Activated T-helper 1 cell treated with anti-CD3 and anti-CD28 coated beads, Interleukin-2, amount 50 U/mL, for 16 hours (primary cell): ENCODE measurements at places on chromosomes 2 and 18.

GRCh38 chr18:24497031-24497754 lies 36.8 kb downstream of the HRH4 start:
- DNase-seq = no peak

DNA sequence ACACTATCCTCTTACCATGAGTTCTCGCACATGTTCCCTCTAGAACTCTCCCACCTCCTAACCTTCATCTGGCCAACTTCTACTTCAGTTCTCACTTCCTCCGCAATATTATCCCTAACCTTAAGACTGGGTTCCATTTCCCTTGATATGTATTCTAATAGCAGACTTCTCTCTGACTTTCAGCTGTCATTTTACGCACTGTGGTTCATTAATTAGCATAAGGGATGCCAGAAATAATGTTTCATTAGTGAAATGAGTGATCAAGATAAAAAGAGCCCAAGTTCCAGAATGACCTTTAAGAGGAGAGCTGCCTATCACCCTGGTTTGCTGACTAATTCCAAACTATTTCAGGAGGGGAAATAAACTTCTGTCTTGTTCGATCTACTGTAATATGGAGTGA lies 108.6 kb upstream of the CCDC150 start:
- DNase-seq = no peak

DNA sequence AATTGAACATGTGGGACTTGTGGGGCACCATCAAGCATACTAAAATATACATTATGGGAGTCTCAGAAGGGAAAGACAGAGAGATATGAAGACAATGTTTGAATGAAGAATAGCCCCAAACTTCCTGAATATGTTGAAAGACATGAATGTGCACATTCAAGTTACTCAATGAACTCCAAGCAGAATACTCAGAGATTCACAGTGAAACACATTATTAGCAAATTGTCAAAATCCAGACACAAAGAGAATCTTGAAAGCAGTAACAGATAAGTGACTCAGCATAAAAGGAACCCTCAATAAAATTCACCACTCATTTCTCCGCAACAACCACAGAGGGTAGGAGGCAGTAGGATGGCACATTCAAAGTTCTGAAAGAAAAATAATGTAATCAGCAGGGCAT lies 8.8 kb downstream of the C2orf92 start:
- DNase-seq = no peak

DNA sequence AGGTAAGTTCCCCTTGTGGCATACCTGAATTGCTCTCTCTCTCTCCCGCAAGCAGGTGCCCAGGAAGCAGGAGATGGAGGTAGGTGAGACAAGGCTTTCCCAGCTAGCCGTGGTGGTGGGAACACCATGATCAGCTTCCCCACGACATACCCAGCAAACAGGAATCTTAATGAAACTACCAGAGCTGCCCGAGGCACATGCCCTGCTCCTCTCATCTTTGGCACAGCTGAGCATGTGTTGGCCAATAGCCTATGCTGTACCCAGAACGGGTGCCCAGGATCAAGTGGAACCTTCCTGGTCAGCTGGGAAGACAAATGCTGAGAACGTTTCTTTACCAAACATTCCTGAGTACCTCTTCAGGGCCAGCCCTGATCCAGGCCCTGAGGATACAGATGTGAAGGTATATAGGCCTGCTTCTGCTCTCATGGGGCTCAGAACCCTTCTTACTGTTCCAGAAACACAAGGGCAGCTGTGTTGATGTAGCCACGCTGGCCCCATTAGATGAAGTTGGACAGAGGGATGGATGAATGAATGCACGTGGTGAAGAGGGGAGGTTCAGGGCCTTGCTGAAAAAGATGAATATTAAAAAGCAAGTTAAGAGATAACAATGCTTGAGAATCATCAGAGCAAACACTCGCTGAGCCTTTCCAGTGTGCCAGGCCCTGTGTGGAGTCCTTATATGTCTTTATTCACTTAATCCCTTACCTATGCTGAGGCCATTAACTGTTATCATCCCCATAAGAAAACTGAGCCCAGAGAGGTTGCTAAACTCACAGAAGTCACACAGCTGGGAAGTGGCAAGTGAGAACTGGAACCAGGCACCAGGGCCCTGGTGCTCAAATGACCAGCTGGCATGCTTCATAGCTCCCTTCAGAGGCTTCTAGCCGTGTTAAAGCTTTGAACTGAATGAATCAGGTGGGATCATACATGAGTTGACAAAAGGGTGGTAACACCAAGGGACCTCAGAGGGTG lies 68.8 kb upstream of the TMEM247 start:
- DNase-seq = no peak

GRCh38 chr2:184004289-184004947 lies 593.9 kb upstream of the ZNF804A start:
- DNase-seq = no peak

DNA sequence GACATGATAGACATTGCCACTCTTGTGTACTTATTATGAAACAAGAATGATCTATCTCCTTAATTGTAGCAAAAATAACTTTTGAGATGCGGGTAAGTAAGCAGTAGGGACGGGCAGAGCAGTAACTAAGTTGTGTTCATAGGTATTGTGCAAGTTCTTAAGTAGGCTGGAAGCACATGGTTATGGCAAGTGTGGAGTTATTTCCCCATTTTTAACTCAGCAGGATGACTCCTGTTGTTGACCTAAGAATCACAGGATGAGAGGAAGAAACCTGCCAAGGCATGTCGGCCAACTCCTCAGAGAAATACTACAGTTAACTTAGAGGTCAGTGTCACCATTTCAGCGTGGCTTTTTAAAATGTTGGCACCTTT lies 51.1 kb upstream of the FN1 start:
- DNase-seq = no peak

DNA sequence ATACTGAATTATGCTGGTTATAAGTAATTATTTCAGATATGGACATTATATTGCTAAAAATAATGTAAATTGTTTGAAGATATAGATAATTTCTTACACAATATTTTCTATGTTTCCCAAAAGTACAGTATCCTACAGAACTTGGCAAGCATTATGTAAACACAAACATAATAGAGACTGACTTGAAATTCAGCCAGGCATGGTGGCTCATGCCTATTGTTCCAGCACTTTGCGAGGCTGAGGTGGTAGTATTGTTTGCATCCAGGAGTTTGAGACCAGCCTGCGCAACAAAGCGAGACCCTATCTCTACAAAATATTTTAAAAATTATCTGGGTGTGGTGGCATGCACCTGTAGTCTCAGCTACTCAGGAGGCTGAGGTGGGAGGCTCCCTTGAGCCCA lies 1300.5 kb upstream of the DDX18 start:
- DNase-seq = no peak

GRCh38 chr2:178829981-178830380 lies 22.8 kb upstream of the TTN start:
- no peak for DNase-seq

DNA sequence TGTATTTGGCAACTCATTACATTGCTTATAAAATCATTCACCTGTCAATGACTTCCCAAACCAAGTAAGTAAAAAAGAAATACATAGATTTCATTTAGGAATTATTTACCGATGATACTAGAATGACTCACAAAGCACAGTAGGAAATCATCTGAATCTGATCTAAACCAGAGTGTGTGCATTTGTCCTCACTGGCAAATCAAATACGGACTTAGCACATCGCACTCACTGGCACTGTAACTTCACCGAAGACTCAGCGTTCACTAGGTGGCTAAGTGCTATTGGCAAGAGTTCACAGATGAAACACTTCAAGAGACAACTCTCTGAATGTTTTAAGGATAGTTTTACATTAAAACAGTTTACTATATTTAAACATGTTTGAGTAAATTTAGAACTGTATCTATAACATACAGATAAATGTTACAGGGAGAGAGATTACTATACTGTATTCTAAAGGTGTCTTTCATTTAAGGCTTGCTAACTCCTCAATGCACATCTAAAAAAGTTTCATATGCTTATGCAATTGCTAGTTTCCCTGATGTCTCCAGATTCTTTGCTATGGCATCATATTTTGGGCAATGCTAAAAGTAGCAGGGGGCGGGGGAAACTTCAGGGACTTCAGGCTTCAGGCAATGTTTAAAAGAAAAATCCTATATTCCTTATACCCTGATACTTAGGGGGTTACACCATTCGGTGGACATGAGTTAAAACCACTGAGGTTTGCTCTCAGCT lies 48.8 kb downstream of the STK39 start:
- DNase-seq = no peak

DNA sequence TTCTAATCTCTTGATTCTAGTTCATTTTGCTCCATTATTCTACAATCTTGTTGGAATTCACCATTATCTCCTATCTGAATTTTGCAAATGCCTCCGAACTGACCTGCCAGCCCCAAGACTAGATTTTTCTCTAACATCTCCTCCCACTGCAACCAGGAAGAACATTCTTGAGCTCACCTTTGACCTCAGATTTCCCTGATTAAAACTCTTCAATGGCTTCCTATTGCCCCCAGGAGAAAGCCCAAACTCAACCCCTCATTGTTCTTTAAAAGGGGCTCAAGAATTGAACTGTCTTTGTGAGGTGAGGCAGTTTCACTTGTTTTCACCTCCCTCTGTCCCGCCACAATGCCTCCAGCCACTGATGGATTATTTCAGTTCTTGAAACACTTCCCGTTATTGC lies 784.6 kb upstream of the ZEB2 start:
- DNase-seq = no peak

DNA sequence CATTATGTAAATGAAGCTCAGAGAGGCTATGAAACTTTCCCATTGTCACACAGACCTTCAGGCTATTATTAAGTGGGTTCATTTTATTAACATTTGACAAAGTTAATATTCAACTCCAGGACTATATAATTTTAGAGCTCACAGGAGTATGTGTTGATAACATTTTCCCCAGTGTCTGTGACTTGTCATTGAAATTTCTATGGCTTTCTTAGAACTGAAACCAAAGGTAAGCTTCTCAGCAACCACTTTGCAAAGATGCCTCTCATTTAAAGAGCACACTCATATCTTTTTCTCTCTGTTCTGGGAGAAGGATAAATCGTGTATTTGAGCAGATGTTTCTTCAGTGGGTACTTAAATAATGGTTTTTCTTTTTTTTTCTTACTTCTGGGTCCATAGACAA lies 61.8 kb upstream of the LHCGR start:
- no peak for DNase-seq

- no peak for DNase-seq
Observed at GRCh38 chr18:6414118-6414722, 491 bp downstream of the L3MBTL4 start.

DNA sequence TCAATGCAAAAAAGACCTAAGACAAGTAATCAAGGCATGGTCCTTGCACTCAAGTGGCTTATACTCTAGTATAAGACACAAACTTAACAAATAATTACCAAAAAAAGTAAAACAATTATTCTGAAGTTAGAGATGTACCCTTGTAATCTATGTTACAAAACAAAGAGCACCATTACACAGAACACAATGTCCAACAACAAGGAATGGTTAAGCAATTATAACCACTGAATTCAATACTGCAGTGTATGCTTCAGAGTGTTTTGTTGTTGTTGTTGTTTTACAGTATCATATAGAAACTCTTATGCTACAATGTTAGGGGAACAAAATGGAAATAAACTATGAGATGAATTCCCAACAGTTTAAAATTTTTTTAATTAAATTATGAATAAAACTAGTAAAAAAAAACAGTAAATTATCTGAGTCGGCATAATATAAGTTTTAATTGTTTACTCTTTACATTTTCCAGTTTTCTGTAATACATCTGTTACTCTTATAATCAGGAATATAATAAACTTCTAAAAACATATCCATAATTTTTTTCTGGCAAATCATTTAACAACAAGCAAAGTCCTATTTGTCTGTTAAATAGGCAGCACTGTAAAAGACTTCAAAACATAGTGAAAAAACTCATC lies 29.2 kb downstream of the ROCK2 start:
- DNase-seq = no peak

DNA sequence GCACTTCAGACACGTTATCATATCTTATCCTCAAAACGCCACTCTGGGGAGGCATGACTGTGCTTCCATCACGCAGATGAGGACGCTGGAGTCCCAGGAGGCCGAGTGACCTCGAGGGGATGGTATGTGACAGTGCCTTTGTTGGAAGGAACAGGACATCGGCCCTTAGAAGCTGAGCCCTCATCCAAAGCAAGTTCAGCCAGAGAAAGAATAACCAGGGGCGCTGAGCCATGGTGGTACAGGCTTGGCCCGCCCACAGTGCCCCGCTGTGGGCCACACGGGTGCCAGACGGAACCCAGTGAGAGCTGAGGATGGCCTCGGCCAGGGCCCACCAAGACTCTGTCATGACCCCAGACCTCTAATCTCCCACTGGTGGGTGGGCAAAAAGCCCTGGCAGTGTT lies 31.3 kb downstream of the HS1BP3 start:
- DNase-seq = no peak

GRCh38 chr2:239461291-239462190 lies 60.7 kb upstream of the HDAC4 start:
- DNase-seq = no peak

- DNase-seq = no peak
Observed at GRCh38 chr2:98458667-98459380, 14.2 kb downstream of the INPP4A start.

- DNase-seq = peak; percentile 84
Observed at GRCh38 chr2:85420536-85421259, 2.2 kb downstream of the SH2D6 start.

DNA sequence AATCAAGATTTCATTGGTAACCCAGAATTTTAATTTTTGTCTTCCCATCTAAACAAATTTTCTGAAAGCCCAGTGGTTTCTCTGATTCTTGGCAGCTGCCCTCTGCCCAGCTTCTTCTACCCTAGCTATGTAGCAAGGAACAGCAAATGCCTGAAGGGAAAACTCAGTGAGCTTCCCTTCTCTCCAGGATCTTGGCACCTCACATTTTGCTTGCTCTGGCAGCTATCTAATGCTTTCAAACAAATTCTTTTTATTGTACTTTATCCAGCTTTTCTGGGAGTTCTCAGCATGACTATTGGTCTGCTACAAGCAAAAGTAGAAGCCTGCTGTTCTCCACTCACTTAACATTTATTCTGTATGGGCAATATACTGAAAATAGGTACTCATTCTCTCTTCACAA lies 18.3 kb upstream of the GFPT1 start:
- no peak for DNase-seq

DNA sequence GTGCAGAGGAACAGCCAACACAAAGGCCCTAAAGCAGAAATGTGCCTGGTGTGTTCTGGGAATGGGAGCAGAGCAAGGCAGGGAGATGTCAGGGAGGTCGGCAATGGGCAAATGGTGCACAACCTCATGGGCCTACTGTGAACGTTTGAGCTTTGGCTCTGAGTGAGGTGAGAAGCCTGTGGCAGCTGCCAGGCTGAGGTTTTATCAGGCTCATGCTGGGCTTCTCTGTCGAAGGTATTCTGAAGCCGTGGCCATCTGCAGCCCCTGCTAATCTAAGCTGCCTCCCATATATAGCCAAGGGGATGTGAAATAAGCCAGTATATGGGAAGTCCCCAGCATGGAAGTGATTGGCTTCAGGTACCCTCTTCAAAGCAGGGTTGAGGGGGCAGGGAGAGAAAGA lies 193.3 kb downstream of the SLC4A3 start:
- DNase-seq = no peak
